Foreskin fibroblast (primary cell): ENCODE measurements at places on chromosomes 11 and 22.

- DNase-seq: no peak
Measured at GRCh38 chr22:38191731-38192474, 9.9 kb upstream of the MAFF start.

DNA sequence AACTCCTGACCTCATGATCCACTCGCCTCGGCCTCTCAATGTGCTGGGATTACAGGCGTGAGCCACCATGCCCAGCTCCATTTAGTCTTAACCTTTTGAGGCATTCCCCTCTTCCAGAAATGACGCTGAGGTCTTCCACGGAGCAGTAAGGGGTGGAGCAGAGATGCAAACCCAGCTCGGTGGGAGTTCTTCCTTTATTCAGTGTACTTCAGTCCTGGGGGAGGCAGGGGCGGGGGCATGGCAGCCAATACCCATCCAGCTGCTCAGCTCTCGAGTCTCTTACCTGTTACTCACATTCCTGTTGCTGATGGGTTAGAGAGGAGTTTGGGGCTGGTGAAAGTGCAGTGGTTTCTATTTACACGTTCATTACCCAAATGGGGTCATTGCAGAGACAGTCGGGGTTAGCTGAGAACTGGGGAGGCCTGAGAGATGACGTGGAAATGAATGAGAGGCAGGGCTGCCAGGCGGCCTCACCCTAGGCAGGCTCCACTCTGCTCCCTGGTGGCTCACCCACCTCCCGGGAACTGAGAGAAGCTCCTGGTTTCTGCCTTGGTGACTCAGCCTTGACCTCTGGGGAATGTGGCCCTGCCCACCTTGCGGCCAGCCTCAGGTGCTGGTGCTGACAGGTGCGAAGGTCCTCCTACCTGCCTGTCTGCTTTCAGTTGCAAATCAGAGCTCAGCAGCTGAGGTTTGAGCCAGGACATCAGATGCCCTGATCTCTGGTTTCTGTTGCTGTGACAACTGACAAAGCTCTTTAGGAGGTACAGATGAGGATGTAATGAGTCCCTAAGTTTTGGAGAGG is 13.4 kb upstream of the ST14 start:
- peak; percentile 56 for DNase-seq

DNA sequence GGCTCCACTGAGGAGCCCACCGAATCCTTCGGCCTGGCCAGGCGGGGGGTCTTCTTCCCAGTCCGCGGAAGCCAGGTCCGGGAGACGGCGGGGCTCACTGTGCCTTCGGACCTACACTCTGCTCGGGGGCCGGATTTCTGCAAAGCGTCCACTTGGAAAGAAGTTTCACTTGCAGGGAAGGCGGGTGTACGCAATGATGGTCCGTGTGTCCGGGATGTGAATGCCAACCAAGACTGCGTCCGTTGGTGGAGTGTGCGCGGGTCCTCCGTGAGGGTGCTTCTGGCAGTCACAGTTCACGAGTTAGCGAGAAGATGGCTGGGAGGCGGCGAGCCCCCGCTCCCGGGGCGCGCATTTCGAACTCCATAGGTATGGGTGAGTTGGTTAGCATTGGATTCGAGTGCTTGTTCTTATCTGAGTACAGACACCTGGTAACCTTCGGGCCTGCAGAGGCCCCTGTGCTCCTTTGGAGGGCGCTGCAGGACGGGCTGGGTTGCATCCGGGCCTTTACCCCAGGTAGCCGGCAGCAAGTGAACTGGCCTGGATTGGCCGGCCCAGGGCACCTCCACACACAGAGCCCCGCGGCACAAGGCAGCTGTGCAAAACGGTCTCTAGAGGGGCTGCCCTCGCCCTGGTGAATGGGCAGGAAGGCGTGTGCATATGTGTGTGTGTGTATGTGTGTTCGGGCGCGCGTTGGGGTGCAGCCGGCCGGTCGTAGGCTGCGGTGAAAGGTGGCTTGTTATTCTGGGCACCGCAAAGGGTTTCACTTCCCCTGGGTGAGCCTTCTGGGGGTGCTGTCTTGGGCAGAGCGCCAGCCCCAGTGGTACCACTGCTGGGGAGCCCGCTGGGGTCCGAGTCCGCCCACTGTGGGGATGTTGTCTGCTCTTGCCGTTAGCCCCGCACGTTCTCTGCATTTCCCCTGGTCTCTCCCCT is 13.3 kb upstream of the CYP2R1 start:
- DNase-seq: peak; percentile 9

GRCh38 chr22:22088658-22089458 is 106.3 kb upstream of the TOP3B start:
- DNase-seq: no peak
